ENCODE measurements at places on chromosomes 16 and 17.

- DNase-seq, result no peak
Observed at GRCh38 chr17:71600137-71600789, 520.6 kb upstream of the SOX9 start.

DNA sequence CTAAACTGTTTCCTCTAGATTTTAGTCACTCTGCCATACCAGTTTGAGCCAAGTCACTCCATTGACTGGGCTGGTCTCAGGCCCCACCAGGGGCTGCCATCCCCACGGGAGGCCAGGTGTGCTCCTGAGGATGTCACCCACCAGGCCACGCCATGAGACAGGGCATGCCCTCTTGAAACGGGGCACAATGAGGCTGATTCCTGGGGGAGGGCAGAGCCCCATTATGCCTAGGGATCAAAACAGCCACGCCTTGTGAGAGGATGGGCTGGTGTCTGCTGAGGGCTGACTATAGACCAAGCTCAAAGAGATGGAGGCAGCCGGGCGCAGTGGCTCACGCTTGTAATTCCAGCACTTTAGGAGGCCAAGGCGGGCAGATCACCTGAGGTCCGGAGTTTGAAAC lies 21.5 kb downstream of the GINS2 start:
- DNase-seq, result no peak

DNA sequence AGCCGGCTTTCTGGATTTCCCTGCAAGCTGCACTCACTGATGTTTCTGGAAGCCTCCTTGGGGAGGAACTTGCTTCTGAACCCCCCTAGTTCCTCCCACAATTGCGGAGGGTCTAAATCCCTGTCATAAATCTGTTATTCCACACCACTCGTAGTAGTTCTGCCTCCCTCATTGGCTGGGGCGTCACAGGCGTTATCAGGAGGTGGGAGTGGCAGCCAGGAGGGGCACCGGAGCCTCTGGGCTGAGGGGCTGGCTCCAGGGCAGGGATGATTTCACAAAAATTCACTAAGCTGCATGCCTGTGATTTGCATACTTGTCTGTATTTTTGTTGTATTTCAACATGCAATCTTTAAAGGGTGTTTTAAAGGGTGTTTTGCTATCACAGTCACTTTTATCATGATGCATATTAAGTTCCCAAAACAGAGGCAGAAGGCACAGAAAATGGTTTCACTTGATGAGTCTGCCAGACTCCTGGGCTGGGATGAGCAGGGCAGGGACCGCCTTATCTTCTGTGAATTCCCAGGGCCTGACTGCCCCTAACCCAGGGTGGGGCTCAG lies 176.2 kb upstream of the FOXF1 start:
- no peak for DNase-seq

- DNase-seq, result no peak
Observed at GRCh38 chr16:85969159-85969558, 70.2 kb downstream of the IRF8 start.

- DNase-seq, result no peak
Observed at GRCh38 chr17:76241691-76242255, 1.5 kb upstream of the RNF157 start.

GRCh38 chr16:49416001-49416675 lies 42.5 kb downstream of the C16orf78 start:
- no peak for DNase-seq

GRCh38 chr17:4931963-4932362 lies at the start of gene GP1BA:
GP1BA (plus strand) TSS chr17:4932277; CDS start chr17:4932605, 328 bp downstream.
- no peak for DNase-seq

- DNase-seq, result no peak
Observed at GRCh38 chr17:37747222-37747621, 2.4 kb upstream of the HNF1B start.

DNA sequence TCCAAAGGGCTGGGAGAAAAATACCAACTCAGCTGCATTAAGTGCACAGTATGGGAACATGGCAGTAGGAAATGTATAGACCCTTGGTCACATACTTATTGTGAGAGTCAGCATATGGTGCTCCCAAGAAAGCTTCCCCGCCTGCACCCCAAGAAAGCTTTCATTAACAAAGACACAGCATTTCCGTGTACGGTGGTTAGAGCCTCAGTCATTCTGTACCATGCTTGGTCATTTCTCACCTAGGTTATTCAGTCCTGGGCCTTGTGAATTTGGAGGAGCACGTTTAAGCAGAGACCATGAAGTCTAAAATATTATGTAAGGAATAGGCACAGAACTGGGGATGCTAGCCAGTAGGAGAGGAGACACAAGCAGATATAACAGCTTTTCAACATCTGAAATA lies 56.1 kb downstream of the ESRP2 start:
- DNase-seq, result no peak

DNA sequence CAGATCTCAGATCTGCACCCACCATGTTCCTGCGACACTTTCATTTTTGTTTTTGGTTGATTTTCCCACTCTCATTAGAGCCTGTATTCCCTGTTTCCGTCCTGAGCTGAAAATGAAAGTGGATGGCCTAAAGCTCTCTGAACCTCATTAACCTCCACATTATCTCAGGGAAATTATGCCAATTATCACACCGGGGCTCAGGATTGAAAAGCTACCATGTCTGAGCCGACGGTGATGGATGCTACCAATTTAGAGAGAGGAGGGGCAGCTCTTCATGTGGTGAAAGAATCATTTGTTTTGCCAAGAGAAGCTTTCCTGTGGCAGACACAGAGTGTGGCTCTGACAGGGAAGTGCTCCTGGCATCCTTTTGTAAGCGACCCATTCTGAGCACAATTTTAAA lies 410.4 kb upstream of the CDH11 start:
- no peak for DNase-seq

DNA sequence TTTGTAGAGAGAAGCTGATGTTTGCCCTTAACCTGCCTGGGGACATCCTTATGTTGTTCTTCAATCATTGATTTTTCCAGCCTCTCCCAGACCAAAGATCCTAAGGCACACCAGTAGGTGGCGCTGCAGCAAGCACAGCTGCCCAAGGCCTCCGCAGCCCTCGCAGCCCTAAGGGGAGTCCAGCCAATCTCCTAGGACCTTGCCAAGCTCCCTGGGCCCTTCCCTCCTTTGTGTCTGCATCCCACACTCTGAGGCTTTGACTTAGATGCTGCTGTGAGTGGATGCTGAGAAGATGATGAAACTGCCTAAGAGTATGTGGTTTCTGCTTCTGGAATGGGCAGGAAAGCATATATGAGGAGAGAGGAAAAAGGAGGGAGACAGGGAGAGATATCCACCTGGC lies 47.1 kb downstream of the SPACA3 start:
- DNase-seq, result peak; percentile 40

DNA sequence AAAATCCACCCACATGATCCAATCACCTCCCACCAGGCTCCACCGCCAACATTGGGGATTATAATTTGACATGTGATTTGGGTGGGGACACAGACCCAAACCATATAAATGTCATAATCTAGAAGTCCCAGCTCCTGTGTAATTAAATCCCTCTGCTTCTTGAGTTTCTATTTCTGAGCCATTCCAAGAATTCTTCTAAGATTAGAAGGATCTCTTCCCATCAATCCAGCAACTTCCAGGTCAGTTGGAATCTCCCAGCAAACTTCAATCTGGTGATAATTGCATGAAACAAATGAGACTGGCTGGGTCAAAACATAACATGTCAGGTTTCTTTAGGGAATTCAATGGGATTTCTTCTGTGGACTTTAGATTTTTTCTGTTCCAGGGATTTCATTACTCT lies 127.8 kb upstream of the CDH5 start:
- no peak for DNase-seq

- DNase-seq, result peak; percentile 40
Observed at GRCh38 chr17:49687878-49688491, 10.1 kb upstream of the SPOP start.

- peak; percentile 54 for DNase-seq
Observed at GRCh38 chr17:79005063-79005861, 4.3 kb downstream of the CANT1 start.

GRCh38 chr17:36947922-36948716 lies 635 bp upstream of the AATF start:
- no peak for DNase-seq

DNA sequence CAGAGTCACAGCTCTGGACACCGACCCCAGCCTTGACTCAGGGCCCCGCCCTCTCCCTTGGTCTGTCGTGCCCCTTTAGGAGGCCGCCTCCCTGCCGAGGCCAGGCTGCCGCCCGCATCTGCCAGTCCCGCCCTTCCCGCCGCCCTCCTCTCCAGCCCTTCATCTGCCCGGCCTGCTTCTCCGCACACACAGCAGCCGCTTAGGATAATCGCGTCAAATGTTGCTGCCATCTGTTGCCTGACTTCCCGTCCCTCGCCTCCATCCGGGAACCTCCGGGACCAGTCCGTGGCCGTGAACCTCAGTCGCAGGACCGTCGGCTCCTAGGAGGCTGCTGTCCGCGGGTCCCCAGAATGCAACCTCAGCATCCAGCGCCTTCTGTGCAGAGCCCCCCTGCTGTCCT lies 11.9 kb downstream of the GSE1 start:
- DNase-seq, result no peak

GRCh38 chr17:10229181-10229580 lies 30.8 kb upstream of the GAS7 start:
- DNase-seq, result no peak

DNA sequence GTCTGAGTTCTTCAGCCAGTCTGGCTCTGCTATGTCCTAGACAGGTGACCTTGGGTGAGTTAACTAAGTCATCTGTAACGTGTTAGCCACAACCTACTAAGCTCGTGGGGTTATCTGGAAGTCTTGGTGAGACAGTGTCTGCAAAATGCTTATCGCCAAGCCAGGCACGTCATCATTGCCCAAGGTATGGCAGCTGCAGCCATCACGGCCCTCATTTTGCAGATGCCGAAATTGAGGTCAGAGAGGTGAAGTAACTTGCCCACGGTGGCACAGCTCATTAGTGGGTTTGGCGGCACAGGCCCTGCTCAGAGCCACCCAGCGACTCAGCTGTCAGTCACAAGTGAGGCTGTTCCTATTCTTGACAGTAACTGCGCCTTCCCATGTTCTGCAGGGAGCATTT lies 79.8 kb downstream of the CMIP start:
- DNase-seq, result no peak

- no peak for DNase-seq
Observed at GRCh38 chr16:88467541-88467944, 14.5 kb downstream of the ZFPM1 start.

- DNase-seq, result no peak
Observed at GRCh38 chr16:27991876-27992275, 71.6 kb downstream of the GSG1L start.

GRCh38 chr17:19004421-19005136 lies at the start of gene FAM83G:
FAM83G (minus strand) TSS chr17:19004764; CDS start chr17:19004041, 723 bp downstream.
- peak; percentile 84 for DNase-seq

- no peak for DNase-seq
Observed at GRCh38 chr16:50614955-50615724, 66.0 kb downstream of the SNX20 start.

DNA sequence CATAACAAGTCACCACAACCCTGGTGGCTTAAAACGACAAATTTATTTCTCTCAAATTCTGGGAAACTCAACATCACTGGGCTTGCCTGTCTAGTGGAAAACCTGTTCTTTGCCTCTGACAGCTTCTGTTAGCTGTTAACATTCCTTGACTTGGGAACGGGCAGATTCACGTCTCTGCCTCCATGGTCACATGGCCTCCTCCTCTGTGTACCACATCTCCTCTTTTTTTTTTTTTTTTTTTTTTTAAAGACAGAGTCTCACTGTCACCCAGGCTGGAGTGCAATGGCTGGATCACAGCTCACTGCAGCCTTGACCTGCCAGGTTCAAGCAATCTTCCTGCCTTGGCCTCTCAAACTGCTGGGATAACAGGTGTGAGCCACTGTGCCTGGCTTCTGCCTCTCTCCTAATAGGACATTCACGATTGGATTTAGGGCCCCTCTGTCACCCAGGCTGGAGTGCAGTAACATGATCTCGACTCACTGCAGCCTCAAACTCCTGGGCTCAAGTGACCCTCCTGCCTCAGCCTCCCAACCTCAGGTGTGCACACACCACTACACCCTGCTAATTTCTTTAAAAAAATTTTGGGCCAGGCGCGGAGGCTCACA lies 11.7 kb upstream of the LLGL1 start:
- no peak for DNase-seq

DNA sequence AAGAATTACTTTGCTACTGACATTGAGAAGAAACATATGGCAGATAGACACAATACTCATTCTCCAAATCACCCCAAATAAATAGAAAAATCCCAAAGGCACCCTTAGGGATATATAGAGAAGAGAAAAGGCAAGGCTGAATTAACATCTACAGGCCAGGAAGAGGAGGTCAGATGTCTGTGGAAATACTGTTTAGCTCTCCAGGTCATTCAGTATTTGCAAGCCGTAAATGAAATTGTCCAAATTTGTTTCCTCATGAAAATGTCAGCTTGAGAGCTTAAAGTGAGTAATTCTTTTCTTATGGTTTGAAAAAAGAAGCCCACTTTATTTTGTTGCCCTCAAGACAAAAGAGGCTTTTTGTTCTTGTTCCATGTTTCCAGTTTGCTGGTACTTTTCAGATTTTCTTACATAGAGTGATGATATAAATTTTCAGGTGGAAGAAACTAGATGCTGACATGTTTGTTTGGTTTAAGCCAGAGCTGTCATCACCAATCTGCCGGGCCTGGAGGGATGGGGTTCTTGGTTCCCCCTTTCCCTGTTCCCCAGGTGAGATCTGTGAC lies 189.0 kb downstream of the MAP2K4 start:
- DNase-seq, result no peak

GRCh38 chr17:1504866-1505265 lies 11.5 kb downstream of the INPP5K start:
- DNase-seq, result no peak

DNA sequence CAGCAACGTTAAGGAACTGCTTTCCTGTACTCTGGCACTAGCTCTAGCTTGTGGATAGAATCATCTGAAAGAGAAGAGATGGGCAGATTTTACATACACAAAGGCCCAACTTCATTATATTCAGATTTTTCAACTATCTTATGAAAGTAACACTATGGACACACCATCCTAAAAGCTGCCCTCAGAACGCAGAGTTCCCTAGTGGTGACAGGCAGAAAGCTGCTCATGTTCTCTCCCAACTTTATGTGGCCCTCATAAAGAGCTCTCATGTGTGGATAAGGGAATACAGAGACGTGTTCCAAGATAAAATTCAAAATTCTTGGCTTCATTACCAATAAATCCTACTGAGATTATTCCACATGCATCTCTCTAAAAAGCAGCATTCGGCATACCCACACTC lies 1.5 kb downstream of the CFAP20 start:
- no peak for DNase-seq

- DNase-seq, result no peak
Observed at GRCh38 chr16:13594823-13595222, 325.1 kb upstream of the ERCC4 start.

DNA sequence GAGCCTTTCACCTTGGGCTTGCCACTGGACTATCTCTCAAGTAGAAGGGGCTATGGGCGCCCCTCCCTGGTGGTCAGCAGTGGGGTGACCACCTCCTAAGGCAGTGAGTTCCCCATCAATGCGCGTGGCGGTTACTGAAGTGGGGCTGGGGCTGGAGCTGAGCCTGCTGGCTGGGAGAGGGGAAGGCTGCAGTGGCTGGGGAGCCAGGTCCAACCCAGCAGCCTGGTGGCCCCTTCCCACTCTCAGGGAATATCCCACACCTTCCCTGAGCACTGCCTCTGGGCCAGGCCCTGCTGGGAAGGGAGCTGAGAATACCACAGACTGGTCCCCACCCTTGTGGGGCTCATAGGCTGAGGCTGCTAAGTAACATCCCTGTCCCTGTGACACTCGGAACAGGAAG lies 19.8 kb upstream of the MPRIP start:
- no peak for DNase-seq

Data from activated naive CD4-positive, alpha-beta T cell treated with anti-CD3 and anti-CD28 coated beads, Interleukin-2, amount 10 ng/mL, durations not matched to agents 7 days and 5 days (primary cell).